ENCODE measurements at places on chromosomes 12 and 14.

DNA sequence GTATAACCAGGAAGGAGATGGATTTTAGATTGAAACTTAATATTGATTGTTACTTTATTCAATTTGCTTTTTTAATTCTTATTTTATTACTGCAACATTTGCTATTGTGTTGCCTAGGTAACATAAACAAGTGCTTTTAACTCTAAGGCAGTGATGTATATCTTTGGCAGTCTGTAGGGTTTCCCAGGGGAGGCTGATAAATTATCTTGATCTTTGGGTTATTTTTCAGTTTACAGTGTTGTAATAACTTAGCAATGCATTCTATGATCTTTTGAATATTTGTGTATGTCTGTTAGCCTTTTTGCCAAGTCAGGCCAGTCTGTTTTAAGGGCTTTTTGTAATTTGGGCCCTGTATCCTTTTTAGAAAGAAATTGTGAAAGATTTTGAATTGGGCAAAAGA, 7.8 kb upstream of the DTD2 start:
- DNase-seq, result no peak

GRCh38 chr12:54562750-54563356, 13.5 kb downstream of the PDE1B start:
- no peak for DNase-seq

DNA sequence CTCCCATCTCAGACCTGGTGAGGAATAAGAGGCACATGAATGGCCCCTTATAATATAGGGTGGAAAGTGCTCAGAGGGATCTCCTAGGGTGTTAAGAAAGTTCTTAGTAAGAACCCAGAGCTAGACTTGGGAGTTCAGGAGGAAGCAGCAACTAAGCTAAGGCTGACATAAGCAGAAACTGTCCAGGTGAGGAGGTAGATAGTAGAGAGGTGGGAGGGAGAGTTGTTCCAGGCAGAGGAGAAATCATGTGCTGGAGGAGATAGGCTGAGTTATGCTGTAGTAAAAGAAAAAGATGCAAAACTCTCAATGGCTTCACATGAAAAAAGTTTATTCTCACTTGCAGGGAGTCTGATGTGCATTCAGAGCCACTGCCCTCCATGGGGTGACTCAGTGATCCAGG, 50.7 kb downstream of the FOS start:
- no peak for DNase-seq

DNA sequence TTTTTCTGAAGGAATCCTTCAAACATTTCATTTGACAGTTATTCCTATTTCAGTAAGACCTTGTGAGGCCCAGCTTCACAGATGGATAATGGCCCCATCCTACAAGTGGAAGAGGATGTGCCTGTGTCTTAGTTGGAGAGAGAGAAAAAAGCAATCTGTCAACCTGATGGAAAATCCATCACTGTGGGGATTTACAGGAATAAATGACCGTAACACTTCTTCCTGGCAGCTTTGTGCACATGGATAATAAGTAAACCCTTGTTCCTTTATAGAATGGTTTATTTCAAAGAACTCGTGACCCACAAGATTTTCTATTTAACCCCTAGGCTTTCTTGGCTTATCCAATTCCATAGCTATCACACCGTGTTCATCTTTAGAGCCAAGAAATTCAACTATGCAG, 121.4 kb upstream of the PCED1B start:
- DNase-seq, result no peak

- DNase-seq, result no peak
These were observed 76.6 kb downstream of the SSPN start for GRCh38 chr12:26271889-26272492.

GRCh38 chr14:104194016-104194415, 55.6 kb downstream of the KIF26A start:
- no peak for DNase-seq

DNA sequence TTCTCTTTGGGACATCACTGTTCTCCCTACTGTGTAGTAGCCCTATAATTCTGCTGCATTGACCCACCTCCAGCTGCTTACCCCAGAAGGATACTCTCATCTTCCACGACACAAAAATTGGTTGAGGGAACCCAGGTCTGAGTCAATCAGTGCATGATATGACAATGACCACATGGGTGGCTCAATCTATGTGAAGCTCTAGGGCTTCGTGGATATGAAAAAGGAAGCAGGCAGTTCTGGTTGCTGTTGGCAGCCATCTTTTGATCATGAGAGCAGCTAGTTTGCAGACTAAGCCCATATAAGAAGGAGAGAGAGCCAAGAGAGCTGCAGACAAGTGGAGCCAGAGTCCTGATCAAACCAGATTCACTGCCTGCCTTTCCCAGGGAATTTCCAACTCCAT, 57.9 kb downstream of the AVPR1A start:
- no peak for DNase-seq

- DNase-seq, result no peak
These were observed 78.8 kb downstream of the ETV6 start for GRCh38 chr12:11728154-11728755.

- no peak for DNase-seq
These were observed 16.1 kb downstream of the ACSM4 start for GRCh38 chr12:7319930-7320329.

- no peak for DNase-seq
These were observed 229.4 kb downstream of the CNTN1 start for GRCh38 chr12:40921563-40922163.

- no peak for DNase-seq
These were observed 159.5 kb downstream of the VRK1 start for GRCh38 chr14:96956464-96957239.

DNA sequence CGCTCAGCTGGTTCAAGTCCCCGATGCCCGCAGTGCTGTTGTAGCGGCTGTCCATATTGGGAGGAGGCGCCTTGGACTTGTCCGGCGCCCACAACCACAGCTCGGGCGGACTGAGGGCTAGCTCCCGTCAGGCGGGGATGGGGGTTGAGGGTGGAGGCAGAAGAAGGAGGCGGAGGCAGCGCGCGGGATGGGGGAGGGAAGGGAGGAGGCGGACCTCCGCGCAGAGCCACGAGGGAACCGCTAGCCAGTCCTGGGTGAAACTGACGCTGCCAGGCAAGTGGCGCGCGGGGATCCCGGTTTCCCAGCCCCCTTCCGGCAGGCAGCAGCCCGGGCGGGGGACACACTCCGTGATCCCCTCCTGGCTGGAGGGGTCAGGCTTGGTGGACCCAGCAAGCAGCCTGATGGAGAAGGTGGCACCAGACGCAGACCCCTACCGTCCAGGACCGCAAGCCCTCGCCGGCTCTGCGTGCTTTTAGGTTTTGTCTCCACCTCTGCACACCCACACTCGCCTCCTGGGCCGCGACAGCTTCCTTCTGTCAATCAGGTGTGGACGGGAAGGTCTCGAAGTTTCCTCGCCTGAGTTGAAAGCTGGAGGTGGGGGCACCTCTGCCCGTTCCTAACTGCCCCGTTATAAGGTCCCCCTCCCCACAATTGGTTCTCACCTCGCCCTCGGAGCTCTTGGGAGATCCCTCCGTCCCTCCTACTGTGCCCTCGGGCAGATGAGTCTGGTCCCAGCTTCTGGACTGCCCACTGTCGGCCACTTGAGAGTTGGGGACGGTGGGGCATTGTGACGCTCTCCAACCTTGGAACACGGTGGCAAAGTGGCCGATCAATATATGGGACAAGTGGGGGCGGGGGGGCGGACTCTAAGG, at the start of gene CPNE8:
CPNE8 (minus strand) TSS at position 112 of the 872 bp plus-strand sequence; CDS start at position 55, 57 bp downstream.
- peak; percentile 42 for DNase-seq

DNA sequence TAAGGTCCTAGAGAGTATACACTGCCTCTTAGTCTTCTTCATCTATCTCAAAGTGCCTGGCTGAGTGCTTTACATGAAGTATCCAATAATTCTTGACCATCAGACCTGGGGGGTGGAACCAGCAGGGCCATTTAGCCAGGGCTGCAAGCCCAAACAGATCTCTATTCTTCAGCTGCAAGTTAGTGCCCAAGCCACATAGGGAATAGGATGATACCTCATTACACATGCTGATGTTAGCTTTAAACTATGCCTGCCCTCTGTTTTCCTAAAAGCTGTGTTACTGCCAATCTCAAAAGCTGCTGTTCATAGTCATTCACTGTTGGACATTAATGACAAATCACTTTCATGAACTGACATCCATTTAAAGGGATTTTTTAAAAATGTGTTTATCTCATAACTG, 16.7 kb upstream of the IFNG start:
- DNase-seq, result no peak

GRCh38 chr12:11958221-11959091, 112.3 kb upstream of the BCL2L14 start:
- DNase-seq, result peak; percentile 44

GRCh38 chr12:83140135-83140534, 453.4 kb downstream of the TMTC2 start:
- DNase-seq, result no peak

DNA sequence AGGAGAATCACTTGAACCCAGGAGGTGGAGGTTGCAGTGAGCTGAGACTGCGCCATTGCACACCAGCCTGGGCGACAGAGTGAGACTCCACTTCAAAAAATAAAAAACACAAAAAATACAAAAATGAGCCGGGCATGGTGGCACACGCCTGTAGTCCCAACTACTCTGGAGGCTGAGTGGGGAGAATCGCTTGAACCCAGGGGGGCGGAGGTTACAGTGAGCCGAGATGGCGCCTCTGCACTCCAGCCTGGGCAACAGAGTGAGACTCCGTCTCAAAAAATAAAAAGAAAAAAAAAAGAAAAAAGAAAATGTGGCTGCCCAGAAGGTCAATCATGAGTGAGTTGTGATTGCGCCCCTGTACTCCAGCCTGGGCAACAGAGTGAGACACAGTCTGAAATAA, 9.2 kb downstream of the DNAJC22 start:
- DNase-seq, result no peak

DNA sequence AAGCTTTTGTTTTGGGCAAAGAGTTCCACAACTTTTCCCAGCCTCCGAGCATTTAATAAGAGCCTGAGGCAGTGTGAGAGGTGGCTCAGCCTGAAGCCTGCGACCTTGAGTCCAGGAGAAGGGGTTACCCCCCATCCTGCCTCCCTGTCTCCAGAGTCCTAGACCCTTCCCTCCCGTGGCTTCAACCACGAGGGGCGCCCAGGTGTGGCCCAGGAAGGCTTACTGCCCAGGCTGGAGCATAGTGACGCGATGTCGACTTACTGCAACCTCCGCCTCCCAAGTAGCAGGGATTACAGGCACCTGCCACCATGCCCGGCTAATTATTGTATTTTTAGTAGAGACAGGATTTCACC, 641 bp downstream of the LRRC43 start:
- no peak for DNase-seq

GRCh38 chr14:66717561-66718140, 209.7 kb downstream of the GPHN start:
- no peak for DNase-seq

- no peak for DNase-seq
These were observed 143.6 kb upstream of the OTX2 start for GRCh38 chr14:56953884-56954283.

- no peak for DNase-seq
These were observed 204.3 kb downstream of the AEBP2 start for GRCh38 chr12:19643635-19644034.

GRCh38 chr12:77031745-77032144, 33.6 kb downstream of the E2F7 start:
- DNase-seq, result no peak

DNA sequence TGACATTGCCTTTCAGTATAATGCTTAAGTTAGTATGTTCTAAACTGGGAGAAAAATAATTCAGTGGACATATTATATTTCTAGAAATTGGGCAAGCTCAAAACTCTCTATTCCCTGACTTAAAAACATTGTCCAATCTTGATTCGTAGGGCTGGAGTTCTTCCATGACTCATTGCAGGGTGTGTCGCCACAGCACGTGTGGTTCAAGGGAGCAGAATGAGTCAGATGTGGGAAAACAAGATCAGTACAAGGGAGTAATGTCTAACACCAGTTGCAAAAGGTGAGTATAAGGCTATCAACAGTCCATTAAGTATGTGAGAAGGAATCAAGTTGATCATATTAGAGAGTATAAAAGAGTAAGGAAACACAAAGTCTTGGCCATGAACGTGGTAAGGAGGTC, 887.0 kb downstream of the TMTC2 start:
- no peak for DNase-seq

DNA sequence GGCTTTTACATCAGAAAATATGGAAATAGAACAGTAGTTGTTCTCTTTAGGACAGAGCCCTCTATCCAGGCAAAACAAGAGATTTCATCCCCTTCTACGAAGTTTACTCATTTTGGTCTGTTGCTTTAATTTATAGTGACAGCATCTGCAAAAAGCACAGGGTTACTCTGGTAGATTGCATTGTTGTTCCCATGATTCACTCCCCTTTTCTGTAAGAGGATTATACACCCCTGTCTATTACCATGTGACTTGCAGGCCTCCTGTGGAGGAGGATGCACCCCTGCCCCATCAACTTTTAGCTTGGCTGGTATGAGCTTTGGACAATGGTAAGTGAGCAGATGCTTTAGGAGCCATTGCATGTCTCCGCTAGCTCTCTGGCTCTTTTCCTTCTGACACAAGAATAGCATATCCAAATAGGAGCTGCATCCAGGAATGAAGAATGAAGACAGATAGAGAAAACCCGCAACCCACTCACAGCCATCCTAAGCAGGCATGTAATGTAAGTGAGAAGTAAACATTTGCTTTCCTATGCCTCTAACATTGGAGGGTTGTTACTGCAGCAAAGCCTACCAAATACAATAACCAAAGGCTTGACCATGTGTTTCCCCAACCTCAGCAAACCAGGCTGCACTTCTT, 304.2 kb downstream of the AKAP6 start:
- DNase-seq, result no peak

All from CD4-positive, alpha-beta T cell treated with Interleukin-6 at 100 ng/mL for 8 hours (primary cell).